ENCODE measurements at places on chromosomes 5 and 9.

- no peak for DNase-seq
These were observed 135.5 kb upstream of the PRLR start for GRCh38 chr5:35365758-35366157.

- peak; percentile 19 for DNase-seq
These were observed 437.1 kb upstream of the TLE4 start for GRCh38 chr9:79134654-79135053.

GRCh38 chr5:132493821-132494220, 3.2 kb upstream of the IRF1 start:
- no peak for DNase-seq

DNA sequence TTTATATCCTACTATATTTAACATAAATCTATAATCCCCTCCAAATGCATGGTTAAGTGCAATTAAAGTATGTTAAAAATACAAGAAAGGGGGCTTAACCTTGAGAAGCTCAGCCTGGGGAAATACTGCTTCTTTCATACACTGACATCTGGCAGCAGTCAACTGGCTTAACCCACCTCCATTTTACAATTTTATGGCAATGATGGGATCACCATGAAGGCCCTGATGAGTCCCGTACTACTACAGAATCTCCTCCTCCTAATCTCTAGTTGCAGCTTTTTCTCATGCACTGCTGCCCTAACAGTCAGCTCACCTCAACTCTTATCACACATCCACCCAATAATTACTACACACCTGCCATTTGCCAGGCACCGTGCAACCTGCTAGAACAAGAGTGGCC, 40.9 kb downstream of the ZNF608 start:
- peak; percentile 39 for DNase-seq

GRCh38 chr5:80937584-80938356, 22.4 kb upstream of the RASGRF2 start:
- DNase-seq: no peak
